Coronary artery (tissue), 2 donors: ENCODE measurements at places on chromosomes 13 and 19.

- DNase-seq = no peak
These were observed 11.0 kb downstream of the TSHZ3 start for GRCh38 chr19:31338069-31338776.

DNA sequence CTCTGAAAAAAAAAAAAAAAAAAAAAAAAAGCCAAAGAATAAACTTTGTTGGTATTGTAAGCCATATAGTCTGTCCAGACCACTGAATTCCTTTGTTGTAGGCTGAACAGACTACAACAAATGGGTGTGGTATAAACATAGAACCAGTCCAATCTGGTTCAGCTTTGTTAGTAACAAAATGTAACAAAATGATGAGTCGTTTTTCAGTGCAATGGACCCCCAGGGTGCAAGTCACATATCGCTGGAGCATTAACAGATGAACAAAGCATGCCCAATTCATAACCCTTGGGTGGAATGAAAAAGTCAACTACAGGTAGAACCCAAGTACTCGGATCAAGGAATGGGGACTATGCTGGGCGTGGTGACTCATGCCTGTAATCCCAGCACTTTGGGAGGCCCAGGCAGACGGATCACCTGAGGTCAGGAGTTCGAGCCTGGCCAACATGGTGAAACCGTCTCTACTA, 13.6 kb upstream of the FCHO1 start:
- no peak for DNase-seq

DNA sequence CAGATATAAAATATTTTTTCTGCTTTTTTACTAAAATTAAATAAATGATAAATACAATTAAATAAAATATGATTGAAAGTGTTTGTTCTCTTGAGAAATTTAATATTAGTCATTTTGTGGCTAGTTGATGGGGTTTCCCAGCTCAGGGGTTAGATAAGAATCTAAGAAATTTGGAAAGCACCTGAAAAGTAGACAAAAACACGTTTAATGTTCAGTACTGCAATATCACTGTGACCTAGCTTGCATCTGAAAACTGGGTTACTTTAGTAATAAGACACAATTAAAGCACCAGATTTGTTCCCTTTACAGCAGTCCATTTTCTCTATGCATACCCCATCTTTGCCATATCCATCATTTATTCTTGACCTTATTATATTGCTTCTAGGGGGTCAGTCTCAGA, 1454.8 kb upstream of the SPRY2 start:
- DNase-seq = no peak

- DNase-seq = no peak
These were observed 17.1 kb upstream of the PSMC4 start for GRCh38 chr19:39953915-39954314.

DNA sequence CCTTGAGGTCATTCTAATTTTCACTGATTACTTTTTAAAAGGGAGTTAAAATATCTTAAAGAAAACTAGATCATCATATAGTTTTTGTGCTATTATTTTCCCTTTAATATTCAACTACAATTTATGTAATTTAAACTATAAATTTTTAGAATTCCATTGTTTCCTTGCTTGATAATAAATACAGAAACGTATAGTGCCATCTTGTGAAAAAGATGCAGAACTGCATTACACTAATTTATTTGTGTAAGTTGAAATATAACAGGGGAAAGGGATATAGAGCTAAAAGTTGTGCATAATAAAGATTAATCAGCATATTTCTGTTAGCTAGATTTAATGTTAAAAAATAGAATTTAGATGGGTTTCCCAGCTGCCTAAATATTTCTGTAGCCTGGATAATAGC, 61.5 kb upstream of the TDRD3 start:
- no peak for DNase-seq

DNA sequence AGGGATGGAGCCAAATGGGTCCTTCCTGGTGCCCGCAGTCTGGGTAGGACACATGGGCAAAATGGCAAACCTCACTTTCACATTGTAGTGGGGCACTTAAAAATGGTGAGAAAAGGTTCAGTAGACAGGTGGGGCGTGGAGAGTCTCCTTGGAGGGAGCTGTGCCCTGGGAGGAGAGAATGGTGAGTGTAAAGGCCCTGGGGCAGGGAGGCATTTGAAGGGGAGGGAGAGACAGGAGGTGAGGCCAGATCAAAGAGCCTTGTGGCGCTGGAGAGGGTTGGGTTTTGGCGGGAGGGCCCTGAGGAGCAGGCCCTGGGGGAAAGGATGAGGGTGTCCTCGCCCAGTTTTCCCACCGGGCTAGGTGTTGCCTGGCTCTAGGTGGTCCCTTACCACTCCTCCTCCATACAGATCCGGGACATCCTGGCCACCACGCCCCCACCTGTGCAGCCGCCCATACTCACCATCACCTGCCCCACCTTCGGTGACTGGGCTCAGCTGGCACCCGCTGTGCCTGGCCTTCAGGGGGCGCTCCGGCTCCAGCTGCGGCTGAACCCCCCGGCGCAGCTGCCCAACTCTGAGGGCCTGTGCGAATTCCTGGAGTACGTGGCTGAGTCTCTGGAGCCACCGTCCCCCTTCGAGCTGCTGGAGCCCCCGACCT, 6.3 kb downstream of the MAP1S start:
- DNase-seq = no peak

GRCh38 chr19:33411621-33412180, 38.2 kb downstream of the CEBPG start:
- DNase-seq = no peak

- DNase-seq = no peak
These were observed 412.1 kb downstream of the KLF12 start for GRCh38 chr13:73722120-73722519.

- no peak for DNase-seq
These were observed 140.5 kb upstream of the ZNF536 start for GRCh38 chr19:30231408-30232318.

- DNase-seq = no peak
These were observed 14.6 kb upstream of the KCNN1 start for GRCh38 chr19:17951990-17952976.

- no peak for DNase-seq
These were observed 20.7 kb downstream of the CLDN10 start for GRCh38 chr13:95573221-95573620.

- DNase-seq = no peak
These were observed 17.8 kb downstream of the KCTD12 start for GRCh38 chr13:76868371-76868770.

DNA sequence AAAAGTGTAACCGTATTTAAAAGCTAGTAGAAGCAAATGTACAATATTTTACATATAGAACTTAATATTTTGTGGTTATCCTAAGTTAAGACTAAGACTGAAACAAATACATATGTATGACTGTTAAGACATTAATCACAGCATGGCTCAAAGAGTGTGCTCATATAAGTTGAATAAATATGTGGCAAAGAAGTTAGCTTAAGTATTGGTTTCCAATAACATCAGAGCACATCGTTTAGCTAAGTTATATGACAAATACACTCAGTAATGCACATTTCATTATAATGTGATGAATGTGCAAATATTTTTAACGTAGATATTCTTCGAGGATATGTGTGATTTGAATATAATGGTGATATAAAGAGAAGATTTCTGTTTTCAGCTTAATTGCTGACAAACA, 253.8 kb downstream of the SLITRK5 start:
- no peak for DNase-seq

GRCh38 chr19:1945899-1946298, 4.9 kb downstream of the CSNK1G2 start:
- DNase-seq = no peak

GRCh38 chr13:55219538-55219937, 1921.2 kb upstream of the PRR20A start:
- DNase-seq = no peak

DNA sequence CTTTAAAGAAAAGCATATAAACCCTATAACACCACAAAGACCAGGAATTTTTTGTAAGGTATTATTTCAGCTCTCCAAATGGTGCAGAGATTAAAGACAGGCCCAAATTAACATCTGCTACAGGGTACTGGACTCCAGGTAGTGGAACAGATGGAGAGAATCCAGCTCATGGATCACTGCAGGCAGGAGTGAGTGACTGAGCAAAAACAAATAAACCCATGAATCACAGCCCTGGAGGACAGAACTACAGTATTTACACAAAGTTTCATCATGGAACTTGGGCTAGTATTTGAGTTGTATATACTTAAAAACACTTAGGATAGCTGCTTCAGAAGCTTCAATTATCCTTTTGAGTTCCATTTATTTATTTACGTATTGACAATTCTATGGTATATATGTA, 132.8 kb upstream of the SPRY2 start:
- no peak for DNase-seq

DNA sequence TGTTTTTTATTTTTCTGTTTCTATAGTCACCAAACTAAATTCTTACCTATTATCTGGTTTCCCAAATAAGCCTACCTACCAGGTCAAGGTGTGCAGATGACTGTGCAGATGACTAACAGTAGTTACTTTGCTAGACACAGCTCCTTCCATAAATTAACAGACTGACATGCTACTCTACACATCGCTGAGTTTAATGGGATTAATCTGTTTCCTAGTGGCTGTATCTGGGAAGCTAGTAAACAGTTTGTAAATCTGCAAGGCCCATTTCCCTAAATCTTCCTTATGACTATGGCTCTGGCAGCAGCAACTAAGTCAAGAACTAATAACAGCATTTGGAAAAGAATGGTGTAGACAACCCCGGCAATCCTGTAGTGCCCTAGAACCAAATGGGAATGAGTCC, 27.9 kb downstream of the MIPEP start:
- no peak for DNase-seq

DNA sequence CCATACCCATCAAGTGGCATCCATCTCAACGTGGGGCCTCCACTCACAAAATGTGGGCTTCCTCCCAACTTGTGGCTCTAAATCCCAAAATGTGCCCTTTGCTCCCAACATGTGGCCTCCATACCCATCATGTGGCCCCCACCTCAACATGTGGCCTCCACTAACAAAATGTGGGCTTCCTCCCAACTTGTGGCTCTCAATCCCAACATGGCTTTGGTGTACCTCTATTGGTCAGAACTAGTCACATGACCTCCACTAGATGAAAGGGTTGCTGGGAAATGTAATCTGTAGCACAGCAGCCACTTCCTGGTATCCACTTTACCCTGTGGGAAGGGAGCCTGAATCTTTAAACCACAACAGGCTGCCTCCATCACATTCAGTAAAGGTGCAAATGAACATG, 10.1 kb upstream of the ACER1 start:
- no peak for DNase-seq

DNA sequence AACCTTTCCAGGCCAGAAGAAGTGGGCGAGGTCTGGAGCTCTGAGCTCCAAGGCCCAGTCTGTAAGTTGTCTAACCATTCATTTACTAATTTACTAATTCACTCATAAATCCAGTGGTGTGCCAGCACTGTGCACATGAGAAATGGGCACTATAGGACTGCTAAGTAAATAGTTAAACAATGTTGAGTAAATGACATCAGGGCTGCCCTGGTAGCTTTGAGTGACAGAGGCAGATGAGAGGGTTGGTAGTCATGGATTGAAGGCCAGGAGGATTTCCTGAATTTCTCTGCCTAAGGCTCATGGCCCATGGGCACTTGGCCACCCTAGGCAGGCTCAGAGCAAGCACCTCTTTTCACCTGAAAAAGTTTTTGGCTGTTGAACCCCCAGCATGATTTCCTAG, 216.9 kb upstream of the RXFP2 start:
- DNase-seq = no peak

DNA sequence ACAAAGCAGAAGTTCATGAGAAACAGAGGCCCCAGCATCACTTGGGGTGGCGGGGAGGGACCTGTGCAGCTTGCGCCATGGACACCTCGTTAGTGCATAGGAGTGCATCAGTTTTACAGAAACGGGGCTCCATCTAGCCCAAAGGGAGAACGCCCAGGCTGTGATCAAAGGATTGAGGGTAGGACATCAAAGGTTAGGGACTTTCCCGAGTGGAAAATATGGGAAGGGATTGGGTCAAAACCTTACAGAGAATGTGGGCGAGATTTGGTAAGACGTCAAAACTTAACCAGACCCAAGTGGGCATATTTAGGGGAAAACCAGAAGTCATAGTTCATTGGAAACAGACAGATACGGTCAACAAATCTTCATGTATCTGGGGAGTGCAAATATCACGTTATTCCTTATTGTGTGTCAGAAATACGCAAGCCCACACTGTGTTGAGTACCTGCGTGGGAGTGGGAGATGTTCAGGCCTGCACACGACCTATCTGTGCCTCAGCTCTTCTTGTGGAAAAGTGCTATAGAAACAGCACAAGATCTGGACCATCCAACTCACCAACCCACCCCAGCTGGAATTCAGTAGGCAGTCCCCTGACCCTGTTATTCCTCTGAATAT, 9.4 kb upstream of the GRAMD1A start:
- DNase-seq = no peak

- DNase-seq = no peak
These were observed 15.6 kb downstream of the EMP3 start for GRCh38 chr19:48340995-48341394.

GRCh38 chr19:13935765-13936510, 2.3 kb downstream of the PODNL1 start:
- no peak for DNase-seq

DNA sequence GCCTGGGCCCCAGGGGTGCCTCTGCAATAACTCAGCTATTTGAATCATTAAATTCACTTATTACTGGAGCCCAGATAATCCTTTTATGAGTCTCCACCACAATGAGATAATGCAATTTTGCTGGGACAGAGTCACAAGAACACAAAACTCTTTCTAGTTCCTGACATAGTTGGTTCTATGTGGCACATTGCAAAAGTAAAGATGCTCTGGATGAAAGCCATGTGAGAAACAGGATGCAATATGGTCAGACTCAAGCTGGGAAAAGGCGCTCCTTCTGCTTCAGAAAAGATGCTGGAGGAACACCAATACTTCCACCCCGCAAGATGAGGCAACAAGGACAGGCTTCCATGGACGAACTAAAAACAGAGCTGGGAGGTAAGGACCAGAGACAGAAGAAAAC, 5.7 kb downstream of the ANKRD27 start:
- no peak for DNase-seq

GRCh38 chr13:93700115-93700514, 473.5 kb downstream of the GPC6 start:
- no peak for DNase-seq

- DNase-seq = no peak
These were observed 45.8 kb upstream of the RGCC start for GRCh38 chr13:41411522-41411921.

DNA sequence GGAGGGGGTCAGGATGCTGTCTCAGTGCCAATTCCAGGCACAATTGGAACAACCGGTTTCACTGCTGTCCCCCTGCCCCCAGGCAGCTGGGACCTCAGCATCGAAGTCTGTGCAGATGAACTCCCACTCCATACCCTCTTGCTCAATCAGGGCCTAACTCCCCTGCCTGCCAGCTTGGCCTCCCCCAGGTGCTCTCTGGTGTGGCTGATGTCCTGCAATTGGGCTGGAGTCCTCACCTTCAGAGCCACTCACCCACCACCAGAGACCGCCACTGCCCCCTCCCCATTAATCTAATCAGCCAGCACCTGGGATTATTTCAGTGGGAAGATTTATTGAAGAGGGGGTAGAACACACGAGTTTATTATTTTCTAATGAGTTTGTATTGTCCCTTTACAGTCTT, 118.8 kb downstream of the MIPEP start:
- no peak for DNase-seq
